ENCODE measurements at places on chromosomes 16 and 17.

DNA sequence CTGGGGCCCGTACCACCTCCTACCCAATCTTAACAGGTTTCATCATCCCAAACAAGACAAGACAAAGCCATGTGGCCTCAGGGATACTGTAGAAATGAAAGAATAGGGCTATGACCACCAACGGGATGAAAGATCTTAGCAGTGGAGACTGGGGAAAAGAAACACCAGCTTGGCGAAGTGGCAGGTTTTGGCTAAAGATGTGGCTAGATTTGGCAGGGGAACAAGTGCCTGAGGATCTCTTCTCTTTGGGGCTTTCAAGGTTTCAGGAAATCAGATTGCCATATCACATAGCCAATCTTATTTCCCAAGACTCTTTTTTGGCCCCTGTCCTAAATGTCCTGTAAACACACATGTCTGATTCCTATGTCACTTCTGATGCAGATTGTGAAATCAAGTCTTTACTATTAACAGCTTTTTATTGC lies 6.9 kb downstream of the KRT24 start:
- no peak for DNase-seq

- DNase-seq, result no peak
Measured at GRCh38 chr16:54346041-54346440, 59.5 kb upstream of the IRX3 start.

- no peak for DNase-seq
Measured at GRCh38 chr17:45867702-45868101, 23.0 kb downstream of the SPPL2C start.

DNA sequence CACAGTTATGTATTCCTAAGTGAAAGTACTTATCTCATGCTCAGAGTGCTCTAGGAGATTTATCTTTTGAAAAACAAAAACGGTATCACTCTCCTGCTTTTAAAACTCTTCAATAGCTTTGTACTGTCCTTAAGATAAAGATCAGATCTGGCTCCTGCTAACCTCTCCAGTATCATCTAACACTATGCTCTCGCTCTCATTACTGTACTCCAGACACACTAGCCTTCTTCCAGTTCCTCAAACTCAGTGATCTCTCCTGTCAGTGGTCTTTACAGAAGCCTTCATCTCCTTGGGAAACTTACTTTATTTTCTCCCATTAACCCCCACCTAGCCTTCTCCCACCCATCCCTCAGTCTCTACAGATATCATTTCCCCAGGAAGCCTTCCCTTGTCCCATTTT lies 10.1 kb downstream of the ULK2 start:
- DNase-seq, result no peak

GRCh38 chr17:79073706-79074088 lies 927 bp upstream of the ENGASE start:
- no peak for DNase-seq
